ENCODE measurements at places on chromosomes 12 and 14.

DNA sequence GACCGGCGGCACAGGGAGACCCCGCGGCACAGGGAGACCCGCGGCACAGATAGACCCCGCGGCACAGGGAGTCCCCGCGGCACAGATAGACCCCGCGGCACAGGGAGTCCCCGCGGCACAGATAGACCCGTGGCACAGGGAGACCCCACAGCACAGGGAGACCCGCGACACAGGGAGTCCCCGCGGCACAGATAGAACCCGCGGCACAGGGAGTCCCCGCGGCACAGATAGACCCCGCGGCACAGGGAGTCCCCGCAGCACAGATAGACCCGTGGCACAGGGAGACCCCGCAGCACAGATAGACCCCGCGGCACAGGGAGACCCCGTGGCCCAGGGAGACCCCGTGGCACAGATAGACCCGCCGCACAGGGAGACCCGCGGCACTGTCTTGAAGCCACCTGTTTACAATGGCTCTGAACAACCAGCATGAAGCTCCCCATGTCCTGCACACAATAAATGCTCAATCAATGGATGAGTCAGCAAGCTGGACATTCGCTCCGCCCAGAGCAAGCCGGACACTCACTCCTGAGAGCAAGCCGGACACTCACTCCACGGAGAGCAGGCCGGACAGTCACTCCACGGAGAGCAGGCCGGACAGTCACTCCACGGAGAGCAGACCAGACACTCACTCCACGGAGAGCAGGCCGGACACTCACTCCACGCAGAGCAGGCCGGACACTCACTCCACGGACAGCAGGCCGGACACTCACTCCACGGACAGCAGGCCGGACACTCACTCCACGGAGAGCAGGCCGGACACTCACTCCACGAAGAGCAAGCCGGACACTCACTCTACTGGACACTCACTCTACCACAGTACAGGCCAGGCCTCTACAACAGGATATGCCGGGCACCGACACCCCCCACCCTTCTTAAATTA is 121.9 kb downstream of the RFLNA start:
- DNase-seq: no peak

DNA sequence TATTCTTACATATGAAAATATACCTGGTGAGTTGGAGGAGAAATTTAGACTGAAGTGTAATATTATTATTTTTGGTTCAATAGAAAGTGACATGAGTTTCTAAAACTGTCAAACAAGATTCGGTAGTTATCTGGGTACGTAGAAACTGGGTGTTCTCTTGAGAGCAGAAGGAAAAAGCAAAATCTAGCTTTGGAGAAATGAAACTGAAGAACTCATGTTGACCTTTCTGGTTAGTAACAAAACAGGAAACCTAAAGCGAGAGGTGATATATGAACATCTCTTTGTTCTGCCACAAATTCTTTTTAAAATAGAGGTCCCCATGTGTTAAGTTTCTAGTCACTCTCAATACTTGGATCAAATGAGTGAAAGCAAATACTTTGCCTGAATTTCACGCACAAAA is 401.7 kb downstream of the TRHDE start:
- no peak for DNase-seq

DNA sequence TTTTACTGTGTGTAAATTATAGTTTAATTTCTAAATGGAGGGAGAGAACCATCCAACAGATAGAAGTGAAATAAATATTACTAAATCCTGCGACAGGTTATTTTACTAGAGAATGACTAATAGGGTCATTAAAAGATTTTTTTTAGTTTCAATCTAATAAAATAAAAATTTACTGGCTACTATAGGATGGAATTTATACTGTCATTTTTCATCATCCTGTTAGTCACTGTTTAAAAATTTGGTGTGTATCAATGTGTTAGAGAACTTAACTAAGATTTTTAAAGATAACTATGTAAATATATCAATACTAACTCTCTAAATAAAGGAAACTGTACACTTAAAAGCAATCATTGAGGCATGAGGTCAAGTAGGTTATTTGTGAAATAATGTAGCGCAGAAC is 41.1 kb upstream of the CDKN3 start:
- no peak for DNase-seq

- DNase-seq: no peak
Measured at GRCh38 chr12:25546318-25546717, 6.8 kb downstream of the LMNTD1 start.

DNA sequence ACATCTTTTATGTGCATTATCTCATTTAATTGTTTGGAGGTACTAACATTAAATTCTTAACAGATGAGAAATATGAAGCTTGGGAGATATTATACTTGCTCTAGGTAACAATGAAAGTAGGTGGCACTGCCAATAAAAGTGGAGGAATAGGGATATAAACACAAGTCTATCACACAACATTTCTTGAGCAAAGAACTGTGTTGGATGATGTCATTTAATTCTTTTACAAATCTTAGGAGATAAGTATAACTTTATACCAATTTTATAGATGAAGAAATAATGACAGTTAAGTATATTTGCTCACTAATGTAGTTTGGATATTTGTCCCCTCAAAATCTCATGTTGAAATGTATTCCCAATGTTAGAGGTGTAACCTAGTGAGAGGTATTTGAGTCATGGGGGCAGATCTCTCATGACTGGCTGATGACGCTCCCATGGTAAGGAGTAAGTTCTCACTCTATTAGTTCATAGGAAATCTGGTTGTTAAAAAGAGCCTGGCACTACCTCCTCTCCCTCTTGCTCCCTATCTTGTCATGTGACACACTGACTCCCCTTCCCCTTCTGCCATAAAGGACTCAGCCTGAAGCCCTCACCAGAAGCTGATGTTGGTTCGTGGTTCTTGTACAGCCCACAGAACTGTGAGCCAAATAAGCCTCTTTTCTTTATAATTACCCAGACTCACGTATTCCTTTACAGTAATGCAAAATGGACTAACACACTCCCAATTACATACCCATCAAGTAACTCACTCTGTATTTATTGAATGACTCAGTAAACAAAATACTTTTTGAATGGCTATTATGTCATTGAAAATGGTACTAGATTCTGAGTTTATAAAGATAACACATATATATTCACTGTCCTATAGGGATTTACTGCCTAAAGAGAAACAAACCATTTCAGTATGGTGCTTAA is 146.8 kb upstream of the KITLG start:
- DNase-seq: no peak

DNA sequence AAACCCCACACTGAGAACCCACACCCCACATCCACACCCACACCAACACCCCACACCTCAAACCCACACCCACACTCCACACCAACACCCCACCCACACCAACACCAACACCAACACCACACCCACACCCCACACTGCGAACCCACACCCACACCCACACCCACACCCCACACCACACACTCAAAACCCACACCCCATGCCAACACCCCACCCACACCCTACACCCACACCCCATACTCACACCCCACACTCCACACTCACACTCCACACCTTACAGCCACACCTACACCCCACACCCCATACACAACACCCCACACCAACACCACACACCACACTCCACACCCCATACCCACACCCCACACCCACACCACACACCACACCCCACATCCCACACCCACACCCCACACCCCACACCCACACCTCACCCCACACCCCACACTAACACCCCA is 38.0 kb downstream of the TMEM120B start:
- DNase-seq: peak; percentile 15

GRCh38 chr12:111780166-111780565 is 13.4 kb downstream of the ALDH2 start:
- DNase-seq: no peak

- DNase-seq: no peak
Measured at GRCh38 chr14:58705066-58705465, 67.3 kb downstream of the DACT1 start.

DNA sequence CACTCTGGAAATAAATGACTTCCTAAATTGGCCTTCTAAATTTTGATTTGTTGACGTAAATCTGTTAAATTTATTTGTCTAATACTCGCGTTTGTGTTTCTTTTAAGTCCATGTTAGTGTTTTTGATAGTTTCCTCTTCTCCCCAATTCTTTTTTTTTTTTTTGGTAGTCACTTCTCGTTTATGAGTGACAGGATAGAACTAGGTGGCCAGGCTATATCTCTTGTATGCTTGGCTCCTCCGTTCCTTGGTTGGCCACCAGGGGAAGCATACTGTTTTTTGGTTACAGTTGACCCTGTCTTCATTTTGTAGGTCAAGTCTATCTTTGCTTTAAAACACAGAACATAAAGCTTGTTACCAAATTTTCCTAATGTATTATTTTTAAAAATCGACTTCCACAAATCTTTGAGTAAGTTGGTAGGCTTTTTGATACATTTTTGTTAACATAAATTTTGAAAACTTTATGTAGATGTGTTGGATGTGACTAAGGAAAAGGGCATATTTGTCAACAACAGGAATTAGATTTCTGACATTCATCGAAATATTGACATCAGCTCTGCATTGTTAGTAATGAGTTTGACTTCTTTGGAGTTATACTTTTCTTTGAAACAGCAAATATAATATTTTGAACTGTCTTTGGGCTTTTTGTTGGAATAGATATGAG is 2.2 kb downstream of the RCOR1 start:
- DNase-seq: peak; percentile 25

- no peak for DNase-seq
Measured at GRCh38 chr14:102197317-102197853, 57.7 kb downstream of the WDR20 start.

GRCh38 chr14:95055318-95055717 is 102.0 kb downstream of the DICER1 start:
- no peak for DNase-seq

GRCh38 chr12:111616177-111616623 is 17.1 kb upstream of the ATXN2 start:
- no peak for DNase-seq

- no peak for DNase-seq
Measured at GRCh38 chr14:105765893-105766614, 239.7 kb downstream of the TMEM121 start.

DNA sequence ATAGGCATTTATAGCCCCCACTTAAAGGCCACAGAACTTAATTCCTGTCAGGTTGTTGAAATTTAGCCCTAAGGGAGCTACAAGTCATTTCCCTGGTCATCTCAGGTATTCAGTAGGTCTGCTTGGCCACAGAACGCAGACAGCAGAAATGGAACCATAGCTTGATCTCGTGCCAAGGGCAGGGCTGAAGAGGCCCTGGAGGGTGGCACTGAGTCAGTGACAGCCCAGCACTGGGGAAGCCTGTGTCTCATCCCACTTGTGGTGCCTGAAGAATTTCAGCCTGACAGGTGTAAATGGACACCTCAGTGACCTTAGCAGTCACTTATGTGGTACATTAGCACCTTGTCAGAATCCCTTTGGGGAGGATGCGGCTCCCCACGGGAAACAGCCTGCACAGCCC is 6.6 kb downstream of the PRKAB1 start:
- DNase-seq: no peak

GRCh38 chr12:128018067-128018466 is 248.9 kb upstream of the TMEM132C start:
- DNase-seq: no peak

- DNase-seq: no peak
Measured at GRCh38 chr12:121537814-121538698, 42.8 kb downstream of the KDM2B start.

DNA sequence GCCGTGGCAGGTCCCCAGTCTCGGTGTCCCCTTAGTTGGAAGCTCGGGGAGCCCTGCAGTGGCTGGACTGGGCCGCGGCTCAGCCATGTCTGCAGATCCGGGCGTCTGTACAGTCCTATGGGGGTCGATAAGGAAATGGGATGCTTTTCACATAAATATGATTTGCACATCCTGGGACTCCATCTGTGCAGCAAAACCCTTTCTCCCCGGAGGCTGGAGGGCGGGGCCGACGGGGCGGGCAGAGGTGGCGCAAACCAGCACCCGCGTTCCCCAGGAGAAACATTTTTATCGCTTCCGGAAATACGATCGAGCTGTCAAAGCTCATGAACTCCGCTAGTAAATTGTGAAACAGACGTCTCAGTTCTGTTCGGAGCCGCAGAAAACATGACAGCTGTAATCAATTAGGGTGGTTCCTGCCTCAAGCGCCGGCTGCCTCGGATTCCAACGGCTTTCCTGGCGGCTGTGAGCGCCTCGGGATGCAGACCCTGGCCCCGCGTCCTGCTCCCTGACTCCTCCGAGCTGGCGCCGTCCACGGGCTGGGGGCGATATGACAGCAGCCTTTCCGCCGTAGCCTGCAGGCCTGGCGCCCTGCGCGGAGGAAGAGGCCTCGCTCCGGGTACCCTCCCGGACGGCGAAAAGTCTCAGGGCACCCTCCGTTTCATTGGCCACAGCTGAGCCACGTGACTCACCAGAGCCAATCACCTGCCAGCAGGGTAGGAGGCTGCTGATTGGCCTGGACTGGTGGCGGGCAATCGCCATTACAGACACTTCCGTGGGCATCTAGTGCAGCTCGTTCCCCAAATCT is 23.0 kb downstream of the DIO3 start:
- DNase-seq: no peak

GRCh38 chr14:64860039-64860438 is 19.7 kb downstream of the SPTB start:
- no peak for DNase-seq

DNA sequence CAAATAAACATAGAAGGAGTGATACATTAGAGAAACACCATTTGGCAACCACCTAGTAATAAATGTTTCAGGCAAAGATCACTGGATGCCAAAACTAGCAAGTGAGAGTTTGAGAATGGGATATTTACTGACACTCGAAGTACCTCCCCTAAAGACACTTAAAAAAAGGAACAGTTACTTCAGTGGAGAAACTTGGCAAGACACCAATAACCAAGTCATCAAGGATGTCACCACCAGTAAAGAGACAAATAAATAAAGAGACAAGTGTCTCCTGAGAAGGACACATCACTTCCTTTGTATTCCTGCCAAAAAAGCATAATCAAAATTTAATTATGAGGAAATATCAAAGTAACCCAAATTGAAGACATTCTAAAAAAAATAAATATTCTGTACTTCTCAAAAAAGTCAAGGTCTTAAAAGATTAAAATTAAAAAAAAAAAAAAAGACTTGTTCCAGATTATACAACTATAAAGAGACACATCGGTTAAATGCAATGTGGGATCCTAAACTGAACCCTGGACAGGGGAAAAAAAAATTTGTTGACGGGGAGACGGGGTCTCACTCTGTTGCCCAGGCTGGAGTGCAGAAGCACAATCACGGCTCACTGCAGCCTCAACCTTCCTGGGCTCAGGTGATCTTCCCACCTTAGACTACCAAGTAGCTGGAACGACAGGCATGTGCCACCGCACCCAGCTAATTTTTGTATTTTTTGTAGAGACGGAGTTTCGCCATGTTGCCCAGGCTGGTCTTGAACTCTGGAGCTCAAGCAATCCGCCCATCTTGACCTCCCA is 26.4 kb downstream of the TM7SF3 start:
- no peak for DNase-seq

DNA sequence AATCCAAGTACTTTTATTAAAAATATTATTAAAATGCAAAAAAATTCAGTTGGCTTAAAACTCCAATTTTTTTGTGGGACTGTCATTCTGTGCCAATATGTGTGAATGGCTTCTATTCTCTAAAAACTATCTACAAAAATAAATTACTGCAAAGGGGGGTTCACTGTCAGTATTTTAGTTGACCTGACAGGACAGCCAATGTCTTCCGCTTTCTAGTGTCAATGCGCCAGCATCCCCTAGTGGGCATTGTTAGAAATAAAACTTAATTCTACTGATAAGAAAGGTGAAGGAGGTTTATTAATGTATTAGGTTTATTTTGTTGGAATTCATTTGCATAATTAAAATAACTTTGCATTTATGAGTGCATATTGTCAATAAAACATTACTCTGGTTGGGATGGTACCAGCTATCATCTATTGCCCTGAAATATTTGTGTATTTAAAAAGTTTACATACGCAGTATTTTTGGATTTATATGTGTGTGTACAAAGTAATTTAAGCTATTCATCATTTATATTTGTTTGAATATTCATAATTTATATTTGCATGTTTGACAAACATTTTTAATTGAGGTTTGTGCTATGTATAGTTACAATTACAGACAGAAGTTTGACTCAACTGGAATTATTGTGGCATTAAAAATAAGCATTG is 527.2 kb downstream of the FLRT2 start:
- DNase-seq: no peak
